NCI-H82 (cell line): ENCODE measurements at places on chromosomes 5 and 9.

- DNase-seq: peak; percentile 35
These were observed 682 bp downstream of the DHX29 start for GRCh38 chr5:55306641-55307382.

GRCh38 chr5:12111261-12111660 lies 207.0 kb upstream of the CTNND2 start:
- DNase-seq: no peak

DNA sequence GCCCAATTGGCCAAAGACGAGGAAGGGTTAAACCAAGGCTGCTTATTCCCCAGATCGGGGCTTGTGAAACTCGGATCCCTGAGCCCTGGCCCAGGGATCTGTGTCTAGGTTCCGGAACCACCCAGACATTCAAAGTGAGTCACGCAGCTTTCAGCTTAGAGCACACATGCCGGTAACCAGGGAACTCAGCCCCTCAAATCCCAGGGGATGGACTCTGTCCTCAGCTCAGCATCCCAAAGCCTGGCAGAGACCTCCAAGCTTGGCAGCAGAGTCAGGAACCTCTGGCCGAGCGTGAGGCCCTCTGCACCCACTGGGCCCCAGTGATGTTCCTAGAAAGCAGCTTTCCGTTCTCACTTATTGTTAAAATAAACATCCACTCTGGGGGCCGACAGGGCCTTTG lies 5.1 kb downstream of the PNPLA7 start:
- no peak for DNase-seq

- no peak for DNase-seq
These were observed 21.8 kb downstream of the ELOVL7 start for GRCh38 chr5:60822285-60822556.

- no peak for DNase-seq
These were observed 174.9 kb upstream of the MVB12B start for GRCh38 chr9:126151686-126152134.

DNA sequence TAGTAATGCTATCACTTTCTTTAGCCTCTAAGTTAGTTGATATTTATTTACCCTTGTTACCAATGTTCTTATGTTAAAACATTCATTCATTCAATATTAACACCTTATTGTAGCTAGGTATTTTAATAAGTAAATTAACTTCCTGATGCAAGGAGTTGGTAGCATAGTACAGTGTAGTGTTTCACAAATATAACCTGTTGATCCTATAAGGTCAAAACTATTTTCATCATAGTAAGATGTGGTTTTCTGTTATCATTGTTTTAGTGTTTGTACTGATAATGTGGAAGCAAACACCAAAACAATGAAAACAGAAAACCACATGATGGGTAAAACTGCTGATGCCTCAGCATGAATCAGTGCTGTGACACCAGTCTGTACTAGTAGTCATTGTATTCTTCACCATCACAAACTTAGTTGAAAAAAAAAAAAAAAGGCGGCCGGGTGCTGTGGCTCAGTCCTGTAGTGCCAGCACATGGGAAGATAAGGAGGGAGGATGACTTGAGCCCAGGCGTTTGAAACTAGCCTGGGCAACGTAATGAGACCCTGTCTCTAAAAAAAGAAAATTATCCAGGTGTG lies 36.5 kb downstream of the ZCCHC7 start:
- DNase-seq: no peak

DNA sequence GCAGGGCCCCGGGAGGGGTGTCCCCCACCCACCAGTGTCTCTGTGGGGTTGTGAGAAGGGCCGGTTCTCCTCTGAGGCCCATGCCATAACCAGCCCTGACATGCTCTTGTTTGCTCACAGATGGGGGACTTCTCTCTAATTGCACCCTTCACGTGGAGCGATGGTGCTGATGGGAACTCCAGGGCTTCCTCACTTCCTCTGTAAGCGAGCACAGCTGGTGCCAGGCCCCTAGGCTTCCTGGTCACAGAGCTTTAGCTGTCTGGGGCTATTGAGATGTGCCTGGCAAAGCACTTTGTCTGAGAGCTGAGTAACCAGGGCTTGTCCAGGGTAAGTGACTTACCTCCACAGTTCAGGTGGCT lies 36.4 kb downstream of the PHF2 start:
- DNase-seq: no peak

GRCh38 chr9:84831377-84831776 lies 161.8 kb downstream of the NTRK2 start:
- no peak for DNase-seq
